ENCODE measurements at places on chromosomes 7 and 10. TPM values are rescaled to one million over a fixed set of nuclear protein-coding genes. Genes with fewer than 3 reads are reported as not detected.

GRCh38 chr10:94213980-94214379 lies 148.8 kb downstream of the NOC3L start:
- no peak for DNase-seq

GRCh38 chr10:71547876-71548846 lies 151.4 kb downstream of the CDH23 start:
- DNase-seq = peak; percentile 19

DNA sequence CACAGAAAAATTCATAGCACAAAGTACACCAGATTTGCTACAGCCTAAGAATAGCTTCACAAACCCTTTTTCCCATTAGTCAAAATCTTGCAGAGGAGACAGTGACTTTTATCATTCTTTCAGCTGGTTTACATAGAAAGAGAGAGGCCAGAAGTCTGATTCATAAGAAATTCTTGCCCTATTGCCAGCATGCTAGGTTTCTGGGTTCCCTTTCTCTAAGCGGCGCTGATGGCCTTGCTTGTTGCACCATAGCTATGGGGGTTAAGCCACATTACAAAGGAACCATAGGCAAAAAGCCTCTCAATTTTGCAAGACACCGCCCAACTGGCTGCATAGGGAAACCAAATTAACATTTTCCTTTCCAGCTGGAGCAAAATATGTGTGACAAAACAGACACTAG lies 87.4 kb downstream of the ZNF467 start:
- peak; percentile 36 for DNase-seq

The EVX1 gene
- not detected for total RNA-seq

GRCh38 chr7:138338361-138338760 lies 121.7 kb upstream of the TRIM24 start:
- no peak for DNase-seq

DNA sequence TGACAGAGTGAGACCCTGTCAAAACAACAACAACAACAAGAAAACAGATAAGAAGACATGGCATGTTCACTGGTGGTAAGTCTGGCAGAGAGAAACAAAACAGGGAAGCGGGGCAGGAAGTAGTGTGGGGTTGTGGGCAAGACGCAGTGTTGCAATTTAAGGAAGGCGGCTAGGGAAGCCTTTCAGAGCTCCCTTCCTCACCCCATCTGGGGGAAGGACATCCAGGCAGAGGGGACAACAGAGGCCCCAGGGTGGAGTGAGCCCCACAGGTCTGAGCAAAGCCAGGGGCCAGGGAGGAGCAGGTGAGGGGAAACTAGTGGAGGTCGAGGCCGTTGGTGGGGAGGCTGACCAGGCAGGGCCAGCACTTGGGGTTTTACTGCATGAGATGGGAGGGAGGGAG lies 16.8 kb downstream of the LAT2 start:
- DNase-seq = no peak

- no peak for DNase-seq
Observed at GRCh38 chr7:139924461-139924860, 95.4 kb downstream of the TBXAS1 start.

GRCh38 chr10:69726850-69727249 lies 74.9 kb upstream of the COL13A1 start:
- no peak for DNase-seq

The NEUROD6 gene
- not detected for total RNA-seq

GRCh38 chr10:49029666-49030065 lies 85.7 kb downstream of the VSTM4 start:
- no peak for DNase-seq

- DNase-seq = peak; percentile 38
Observed at GRCh38 chr7:70044064-70044463, 445.8 kb downstream of the AUTS2 start.

GRCh38 chr7:127838816-127839415 lies 186.9 kb downstream of the SND1 start:
- DNase-seq = peak; percentile 76

DNA sequence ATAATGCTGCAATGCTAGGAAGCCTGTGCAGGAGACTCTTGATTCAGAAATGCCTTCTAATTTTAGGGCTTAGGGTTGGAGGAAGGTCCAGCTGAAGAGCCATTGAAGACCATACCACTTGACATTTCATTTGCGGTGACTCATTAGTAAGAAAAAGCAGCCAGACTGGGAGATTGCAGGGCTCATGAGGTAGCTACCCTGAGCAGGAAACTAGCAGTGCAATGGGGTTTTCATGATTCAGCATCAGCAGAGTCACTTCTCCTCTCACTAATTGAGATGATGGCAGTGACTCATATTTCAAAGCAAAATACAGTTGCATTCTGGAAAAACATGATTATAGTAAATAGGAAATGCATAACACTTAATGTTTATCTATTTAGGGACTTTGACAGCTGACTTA lies 434.1 kb downstream of the DNAJB9 start:
- DNase-seq = no peak

DNA sequence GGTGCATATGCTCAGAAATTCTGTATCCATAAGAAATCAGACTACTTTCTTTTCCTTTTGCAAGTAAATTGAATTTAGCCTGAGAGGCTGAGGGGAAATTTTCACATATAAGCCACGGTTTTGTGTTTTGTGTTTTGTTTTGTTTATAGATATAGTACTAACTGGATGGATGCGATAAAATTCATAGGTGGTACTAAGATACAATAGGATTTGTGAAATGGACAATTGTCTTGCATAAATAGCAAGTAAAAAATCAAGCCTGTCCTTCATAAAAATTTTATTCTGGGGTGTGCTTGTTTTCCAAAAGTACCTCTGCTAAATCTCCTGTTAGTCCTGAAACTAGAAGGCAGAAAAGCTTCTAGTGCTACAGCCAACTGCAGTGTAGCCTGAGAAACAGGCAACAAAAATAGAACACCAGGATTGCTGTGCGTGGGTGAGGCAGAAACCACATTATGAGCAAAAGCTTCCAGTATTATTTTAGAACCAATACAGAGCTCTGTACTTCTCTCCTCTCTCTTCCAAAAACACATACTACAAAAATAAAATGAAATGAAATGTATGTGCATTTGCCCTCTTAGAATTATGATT lies 634 bp upstream of the HDAC9 start:
- peak; percentile 16 for DNase-seq

DNA sequence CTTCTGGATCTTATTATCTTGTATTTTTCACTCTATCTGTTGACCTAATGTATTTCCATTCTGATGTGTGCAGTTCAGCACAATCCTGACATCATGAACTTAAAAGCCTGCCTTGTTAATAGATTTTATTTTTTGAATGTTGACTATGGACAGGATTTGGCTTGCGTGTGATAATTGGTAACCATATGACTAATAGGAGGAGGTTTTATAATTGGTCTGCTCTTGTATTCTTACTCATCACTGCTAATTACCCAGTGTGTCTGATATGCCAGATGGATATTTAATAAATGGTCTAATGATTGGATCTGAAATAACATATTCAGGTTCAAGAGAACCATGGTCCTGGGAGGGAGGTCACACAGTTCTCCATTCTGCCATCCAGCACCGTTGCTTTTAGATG lies 45.9 kb downstream of the MTURN start:
- DNase-seq = no peak

The HKDC1 gene
- total RNA-seq = 0.43 TPM

DNA sequence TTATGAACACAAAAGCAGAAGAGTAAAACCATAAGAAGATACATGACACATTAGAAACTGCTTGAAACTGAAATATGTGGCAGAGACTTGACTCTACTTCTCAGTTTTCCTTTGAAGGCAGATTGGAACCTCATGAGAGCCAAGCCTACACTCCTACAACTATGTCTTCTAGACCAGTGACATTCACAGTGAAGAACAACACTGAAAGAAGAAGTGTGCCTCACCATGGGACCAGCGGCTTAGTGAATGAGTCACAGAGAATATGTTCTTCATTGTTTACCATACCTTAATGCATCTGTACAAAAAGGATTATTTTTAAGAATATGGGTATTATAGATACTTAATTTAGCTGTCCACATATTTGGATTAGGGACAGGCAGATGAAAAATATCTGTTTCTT lies 248.3 kb downstream of the CDC14C start:
- DNase-seq = no peak

The ATG9B gene
- total RNA-seq = 0.32 TPM

DNA sequence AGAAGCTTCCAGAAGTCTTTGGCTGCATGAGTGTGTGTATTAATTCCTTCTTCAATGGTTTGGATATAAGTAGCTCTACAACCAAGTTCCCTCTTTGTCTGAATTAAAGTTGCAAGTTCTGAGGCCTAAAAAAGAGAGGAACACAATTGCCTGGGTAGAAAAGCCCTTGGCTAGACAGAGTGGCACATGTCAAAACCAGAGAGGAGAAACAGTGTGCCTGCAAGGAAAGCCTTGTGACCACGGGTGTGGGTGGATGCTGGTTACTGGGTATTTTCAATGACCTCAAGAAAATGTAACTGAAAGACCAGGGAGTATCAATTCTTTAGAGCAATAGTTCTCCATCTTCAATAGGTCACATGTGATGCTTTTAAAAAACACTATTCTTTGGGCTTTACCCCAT lies 148.3 kb downstream of the SVIL start:
- no peak for DNase-seq

DNA sequence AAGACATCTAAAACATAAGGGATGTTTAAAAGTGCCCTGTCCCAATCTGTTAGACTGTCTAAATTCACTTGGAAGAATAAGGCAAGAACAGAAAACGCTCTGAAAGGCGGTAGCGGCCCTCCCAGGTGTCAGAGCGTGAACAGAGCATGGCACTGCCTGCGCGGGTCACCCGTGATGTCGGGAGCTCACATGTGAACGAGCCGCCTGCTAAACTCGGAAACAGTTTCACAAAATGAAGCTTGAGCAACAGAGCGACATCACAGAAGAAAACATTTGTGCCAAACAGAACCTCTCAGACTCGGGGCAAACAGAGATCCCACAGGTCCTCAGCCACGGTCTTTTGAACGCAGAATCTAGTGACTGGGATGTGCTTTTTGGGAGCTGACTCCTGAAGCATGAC lies 12.8 kb downstream of the BRI3 start:
- DNase-seq = no peak

The TMEM243 gene
- total RNA-seq = 35.8 TPM

GRCh38 chr7:28999427-28999826 lies 41.3 kb upstream of the TRIL start:
- DNase-seq = no peak

GRCh38 chr7:27182861-27183681 lies 2.0 kb downstream of the HOXA11 start:
- peak; percentile 58 for DNase-seq

The OR6B1 gene
- total RNA-seq = under 0.01 TPM

DNA sequence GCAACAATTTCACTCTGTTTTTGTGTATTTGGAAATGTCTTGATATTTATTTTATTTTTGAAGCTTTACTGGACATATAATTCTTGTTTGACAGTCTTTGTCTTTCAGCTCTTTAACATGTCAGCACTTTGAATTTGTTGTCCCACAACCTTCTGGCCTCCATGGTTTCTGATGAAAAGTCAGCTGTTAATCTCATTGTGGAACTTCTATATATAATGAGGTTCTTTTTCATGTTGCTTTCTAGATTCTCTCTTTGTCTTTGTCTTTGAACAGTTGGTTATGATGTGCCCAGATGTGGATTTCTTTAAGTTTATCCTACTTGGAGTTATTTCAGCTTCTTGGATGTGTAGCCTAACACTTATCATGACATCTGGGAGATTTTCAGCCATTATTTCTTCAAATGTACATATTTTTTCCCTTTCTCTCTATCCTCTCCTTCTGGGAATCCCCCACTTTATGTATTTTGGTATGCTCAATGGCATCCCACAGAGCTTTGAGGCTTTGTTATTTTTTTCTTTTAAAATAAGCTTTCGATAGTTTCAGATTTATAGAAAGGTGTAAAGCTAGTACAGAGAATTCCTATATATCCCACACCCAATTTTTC lies 9.5 kb upstream of the LMTK2 start:
- DNase-seq = no peak

DNA sequence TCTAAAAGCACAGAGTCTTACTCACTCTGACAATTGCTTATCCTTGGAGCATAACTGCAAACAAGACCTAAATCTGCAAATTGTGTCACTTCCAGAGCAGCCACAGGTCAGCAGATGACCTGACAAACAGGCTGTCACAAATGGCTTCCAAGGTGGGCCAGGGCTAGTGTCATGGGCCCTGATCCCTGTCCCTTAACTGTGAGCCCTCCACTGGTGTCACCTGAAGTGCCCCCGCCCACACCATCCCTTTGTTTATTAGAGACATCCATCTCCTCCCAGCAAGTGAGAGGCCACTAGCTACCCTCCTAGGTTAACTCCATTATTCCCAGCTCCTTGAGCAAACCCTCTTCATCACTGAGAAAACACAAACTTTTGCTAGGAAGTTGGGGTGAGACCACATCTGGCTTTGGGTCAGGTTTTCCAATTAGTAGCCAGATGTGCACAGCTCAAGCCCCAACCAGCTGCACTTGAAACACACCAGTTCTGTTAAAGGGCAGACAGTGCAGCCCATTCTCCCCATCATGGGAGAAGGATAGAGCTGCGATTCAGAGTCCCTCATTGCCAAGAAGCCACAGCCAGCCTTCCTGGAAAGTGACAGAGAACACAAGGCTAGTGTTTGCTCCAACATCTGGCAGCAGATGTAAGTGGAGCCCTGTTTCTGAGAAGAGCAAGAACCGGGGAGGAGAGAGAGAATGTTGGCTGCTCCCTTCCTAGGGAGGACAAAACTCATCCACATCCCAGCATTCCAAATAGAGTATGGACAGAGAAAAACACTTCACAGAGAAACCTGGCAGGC lies 75.7 kb upstream of the NANOS1 start:
- DNase-seq = peak; percentile 23

DNA sequence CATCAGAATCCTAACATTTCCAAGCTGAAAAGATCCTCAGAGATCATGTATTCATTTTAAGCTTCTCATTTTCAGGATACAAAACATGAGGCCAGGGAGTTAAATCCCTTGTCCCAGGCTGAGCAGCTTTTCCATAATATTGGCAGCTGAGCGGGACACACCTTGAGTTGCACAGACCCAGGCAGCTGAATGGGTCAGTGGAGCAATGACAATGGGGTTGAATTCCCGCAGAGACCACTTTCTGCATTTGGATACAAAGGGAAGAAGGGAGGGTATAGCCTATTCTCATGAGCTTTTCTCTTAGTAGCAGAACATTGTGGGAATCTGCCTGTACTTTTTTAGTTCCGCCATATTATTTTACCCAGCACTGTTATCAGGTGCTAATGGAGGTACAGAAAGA lies 49.5 kb downstream of the PRR15 start:
- DNase-seq = no peak
